ENCODE measurements at places on chromosomes 5 and 9.

- no peak for DNase-seq
These were observed 117.8 kb upstream of the LHFPL2 start for GRCh38 chr5:78766412-78766762.

DNA sequence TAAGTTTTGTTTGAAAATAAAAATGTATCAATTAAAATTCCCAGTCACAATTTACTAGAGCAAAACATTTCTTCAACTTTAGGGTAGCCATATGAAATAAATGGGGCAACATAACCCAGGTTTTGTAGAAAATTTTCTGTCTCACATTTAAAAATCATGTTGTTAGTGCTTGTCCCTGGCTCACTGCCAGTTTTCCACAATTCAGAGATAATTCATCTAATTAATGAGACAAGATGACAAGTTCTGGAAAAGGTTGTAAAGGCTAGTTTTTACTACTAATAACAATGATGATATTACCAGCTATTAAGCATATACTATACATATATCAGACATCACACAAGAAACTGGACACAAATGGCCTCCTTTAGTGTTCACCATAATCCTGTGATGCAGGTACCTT lies 45.9 kb downstream of the MEGF9 start:
- DNase-seq = no peak

- DNase-seq = no peak
These were observed 40.5 kb downstream of the ALG2 start for GRCh38 chr9:99181206-99181605.

GRCh38 chr5:93053825-93054224 lies 527.2 kb downstream of the NR2F1-AS1 start:
- DNase-seq = no peak

GRCh38 chr9:133990366-133991213 lies 1.5 kb downstream of the VAV2 start:
- no peak for DNase-seq

DNA sequence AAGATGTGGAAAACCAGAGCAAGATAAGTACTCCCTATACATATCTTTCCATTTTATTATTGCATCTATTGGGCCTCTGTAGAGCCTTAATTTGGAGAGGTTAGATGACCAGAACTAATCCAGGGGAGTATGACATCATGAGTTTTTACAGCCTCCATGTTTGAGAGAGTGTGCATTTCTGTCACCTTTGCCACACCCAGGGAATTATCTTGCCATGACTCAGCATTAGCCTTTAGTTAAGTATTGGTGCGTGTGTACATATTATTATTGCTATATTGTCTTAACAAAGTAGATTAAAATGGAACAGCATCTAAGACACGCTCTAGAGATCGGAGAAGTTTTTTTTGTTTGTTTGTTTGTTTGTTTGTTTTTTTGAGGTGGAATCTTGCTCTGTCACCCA lies 27.6 kb downstream of the DIMT1 start:
- no peak for DNase-seq

DNA sequence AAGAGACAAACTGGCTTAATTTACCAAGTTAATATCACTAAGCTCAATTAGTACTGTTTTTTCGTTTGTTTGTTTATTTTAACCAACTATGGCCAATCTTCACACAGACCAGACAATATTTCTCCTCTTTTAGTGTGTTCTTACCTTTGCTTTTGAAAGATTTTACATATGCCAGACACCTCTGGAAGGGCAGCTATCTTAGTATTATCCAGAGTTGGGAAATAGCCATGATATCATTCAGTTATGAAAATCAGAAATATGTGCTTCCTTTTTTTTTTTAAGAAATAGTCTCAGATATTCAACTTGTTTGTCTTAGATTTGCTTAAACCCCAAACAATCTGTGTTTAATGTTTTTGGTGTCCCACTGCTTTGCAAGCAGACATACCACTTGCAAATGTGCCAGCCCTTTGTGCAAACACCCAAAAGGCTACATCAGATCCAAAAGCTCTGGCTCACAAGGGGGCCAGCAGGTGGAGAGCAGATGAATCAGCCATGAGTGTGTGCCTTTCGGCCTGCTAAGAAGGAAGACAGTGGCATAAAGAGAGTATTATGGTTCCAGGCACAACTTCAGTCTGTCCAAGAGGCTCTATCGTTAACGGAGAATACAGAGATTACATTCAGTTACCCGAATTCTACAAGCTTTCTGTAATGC lies 147.6 kb downstream of the EFNA5 start:
- no peak for DNase-seq

GRCh38 chr5:96481009-96481786 lies 48.1 kb upstream of the PCSK1 start:
- no peak for DNase-seq
